ENCODE measurements at places on chromosomes 16 and 17.
A peak's percentile ranks its signal among the peaks of the same experiment; 100 is the strongest.

DNA sequence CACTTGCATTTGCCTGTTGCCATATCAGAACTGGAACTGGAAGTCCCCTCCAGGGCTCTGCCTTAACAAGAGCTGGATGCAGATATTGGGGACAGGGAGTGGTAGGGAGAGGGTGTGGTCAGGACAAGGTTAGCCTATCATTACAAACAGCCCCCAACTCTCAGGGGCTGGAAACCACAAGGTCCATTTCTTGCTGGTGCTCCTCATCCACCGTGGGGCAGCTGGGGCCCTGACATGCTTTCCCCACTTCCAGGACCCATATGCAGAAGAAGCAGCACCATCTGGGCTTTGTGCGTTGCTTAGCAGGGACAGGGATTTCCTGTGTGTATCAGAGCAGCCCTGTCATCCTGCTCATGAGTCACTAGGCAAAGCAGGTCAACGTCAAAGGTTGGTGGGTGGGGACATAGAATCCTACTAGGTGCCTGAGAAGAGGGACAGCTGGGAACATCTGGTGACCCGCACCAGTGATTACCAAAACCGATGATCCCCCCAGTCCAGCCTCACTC, 26.9 kb downstream of the RGS9 start:
- peak; percentile 63 for DNase-seq

GRCh38 chr16:2585651-2586081, 47.8 kb downstream of the PDPK1 start:
- DNase-seq = no peak

DNA sequence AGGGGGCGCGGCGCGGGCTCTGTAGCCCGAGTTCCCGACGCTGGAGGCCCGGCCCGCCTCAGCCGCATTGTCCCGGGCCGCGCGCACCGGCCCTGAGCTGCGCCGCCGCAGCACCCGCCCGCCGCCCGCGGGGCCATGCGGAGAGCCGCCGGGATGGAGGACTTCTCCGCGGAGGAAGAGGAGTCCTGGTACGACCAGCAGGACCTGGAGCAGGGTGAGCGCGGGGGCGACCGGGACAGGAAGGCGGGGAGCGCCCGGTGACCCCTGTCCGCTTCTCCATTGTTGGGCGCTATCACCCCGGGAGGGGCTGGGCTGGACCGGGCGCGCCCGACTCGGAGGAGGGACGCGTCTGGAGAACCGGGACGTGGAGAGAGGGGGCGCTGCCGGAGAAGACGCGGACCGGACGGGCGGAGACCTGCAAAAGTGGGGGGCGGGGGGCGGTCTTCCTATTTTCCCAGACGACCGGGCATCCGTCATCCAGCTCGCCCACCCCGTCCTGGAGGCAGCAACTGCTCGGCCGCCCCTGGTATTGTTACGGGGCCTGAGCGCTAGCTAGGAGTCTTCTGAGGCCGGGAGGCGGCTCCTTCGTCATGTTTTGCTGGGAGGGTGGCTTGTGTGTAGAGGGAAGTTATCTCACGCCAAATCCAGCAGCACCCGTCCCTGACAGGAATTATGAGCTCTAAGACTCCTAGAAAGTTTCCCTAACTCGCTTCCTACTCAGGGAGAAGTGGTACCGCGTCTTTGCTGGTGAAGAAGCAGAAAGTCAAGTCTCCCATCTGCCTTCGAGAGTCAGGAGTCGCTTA, 678 bp downstream of the CDR2L start:
- peak; percentile 16 for DNase-seq

DNA sequence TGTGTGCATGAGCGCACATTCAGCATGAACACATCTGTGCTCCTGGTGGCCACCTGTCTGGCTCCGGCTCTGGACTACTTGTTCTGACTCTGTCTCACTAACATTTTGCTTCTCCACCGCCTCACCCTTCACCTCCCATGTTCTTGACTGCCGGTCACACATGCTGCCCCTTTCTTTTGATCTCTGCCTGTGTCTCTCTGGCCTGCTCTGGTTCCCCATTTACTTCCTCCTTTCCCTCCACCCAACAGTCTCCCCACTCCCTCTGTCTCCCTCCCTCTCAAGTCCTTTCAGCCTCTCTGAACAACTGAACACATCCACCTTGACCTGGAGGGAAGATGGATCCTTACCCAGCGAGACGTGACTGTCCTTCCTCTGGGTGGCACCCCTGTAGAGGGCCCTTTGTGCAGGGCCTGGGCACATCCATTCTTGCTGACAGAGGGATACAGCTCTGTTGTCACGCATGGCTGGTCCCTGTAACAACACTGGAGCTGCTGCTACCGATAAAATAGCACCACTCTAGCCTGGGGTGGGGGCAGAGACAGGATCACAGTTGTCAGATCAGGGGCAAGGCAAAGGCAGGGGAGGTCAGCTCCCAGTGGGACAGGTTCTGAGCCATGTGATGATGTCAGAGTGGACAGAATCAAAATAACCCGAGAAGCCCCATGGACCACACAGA, 11.0 kb downstream of the ZSCAN32 start:
- no peak for DNase-seq

DNA sequence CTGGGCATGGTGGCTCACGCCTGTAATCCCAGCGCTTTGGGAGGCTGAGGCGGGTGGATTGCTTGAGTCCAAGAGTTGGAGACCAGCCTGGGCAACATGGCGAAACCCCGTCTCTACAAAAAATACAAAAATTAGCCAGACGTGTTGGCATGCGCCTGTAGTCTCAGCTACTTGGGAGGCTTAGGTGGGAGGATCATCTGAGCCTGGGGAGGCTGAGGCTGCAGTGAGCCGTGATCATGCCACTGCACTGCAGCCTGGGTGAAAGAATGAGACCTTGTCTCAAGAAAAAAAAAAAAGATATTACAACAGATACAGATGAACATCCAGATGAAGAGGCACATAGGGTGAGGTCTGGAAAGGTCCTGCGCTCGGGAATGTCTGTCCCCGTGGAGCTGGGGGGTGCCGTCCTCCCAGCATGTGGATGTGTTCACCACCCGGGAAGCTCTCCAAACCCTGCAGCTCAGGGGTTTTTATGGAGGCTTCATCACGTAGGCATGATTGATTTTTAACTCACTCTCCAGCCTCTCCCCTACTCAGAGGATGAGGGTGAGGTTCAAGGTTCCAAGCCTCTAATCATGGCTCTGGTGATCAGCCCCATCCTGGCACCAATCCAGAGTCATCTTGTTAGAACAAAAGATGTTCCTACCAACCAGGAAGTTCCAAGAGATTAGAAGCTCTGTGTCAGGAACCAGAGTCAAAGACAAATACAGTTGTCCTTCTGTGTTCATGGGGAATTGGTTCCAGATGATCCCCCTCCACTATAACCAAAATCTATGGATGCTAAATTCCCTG, 85.0 kb upstream of the DNAJA2 start:
- no peak for DNase-seq

DNA sequence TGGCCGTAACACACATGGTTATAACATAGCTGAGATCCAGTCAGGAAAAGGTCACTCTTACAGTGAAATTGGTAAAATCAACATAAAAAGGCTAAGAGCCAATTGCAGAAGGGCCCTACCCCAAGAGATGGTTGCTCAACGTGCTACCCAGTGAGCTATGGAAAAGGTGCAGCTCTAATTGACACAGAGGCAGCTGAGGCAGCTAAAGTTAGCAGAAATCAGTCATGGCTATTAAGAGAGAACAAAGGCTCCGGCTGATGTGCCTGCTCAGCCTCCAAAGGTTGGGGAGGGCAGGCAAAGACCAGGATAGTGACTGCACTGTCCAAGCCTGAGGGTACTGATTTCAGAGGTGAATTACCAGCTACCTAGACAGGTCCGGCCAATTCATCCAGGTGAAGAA, 76.5 kb upstream of the ATP2A3 start:
- DNase-seq = no peak

DNA sequence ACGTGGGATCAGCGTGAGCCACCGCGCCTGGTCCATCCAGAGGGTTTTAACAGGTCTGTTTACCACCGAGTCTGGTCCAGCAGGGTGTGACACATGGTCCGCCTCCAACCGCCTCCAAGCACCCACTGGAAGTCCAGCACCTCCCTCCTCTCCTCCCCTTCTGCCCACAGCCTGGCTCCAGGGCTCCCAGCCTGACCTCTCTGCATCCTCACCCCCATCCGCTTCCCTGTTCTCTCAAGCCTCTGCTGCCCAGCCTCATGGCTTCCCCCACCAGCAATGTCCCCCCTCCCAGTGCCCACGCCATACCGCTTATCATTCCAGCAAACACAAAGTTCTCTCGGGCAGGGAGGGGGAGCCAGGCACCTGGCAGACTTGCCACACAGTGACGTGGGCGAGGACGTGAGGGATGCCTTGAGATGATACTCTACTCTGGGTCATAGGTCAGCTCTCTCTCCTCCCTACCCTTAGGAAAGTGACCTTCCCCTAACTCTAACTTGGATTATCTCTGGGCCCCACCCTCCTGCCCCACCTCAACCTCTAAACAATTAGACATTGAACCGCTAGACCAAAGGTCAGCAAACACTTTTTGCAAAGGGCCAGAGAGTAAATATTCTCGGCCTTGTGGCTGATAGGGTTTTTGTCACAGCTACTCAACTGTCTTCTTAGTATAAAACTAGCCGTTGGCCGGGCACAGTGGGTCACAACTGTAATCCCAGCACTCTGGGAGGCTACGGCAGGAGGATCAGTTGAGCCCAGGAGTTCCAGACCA, 23.1 kb downstream of the CDC42EP4 start:
- DNase-seq = no peak

GRCh38 chr16:8305201-8305600, 285.1 kb downstream of the TMEM114 start:
- DNase-seq = no peak

DNA sequence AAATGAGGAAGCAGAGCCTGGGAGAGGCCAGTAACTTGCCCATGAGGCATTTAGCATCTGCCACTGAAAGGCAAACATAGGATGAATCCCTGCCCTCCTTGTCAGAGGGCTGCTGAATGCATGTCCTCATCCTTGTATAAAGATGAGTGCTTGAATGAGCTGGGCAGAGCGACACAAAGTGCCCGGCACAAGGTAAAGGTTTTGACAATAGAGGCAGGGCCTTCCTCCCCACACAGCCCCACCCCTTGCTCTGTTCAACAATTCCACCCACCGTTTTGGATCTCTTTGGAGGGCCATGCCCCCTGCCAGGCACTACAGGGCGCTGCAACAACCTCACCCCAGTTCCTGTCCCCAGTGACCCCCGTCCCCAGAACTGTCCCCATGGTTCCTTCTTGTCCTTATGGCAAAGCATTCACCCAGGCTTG, 1.4 kb upstream of the KRT19 start:
- DNase-seq = no peak

GRCh38 chr17:67121316-67121891, 77.0 kb downstream of the CACNG1 start:
- DNase-seq = no peak

DNA sequence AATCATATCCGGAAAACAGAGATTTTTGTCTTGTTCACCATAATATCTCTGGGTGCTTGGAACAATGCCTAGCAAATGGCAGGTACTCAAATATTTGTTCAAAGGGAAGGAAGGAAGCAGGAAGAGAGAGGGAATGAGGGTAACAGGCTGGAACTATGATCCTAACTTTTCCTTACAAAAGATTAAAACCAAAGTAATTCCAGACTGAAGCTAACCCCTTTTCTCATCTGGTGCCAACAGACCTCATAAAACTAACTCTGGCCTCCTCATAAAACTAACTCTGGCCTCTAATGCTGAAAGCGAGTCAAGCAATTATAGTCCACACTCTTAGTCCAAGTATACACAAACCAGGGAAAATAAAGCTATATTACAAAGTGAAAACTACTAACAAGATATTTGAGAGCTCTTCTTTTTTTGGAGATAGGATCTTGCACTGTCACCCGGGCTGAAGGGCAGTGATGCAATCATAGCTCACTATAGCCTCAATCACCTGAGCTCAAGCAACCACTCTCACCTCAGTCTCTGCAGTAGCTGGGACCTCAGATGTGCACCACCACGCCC, 84.6 kb downstream of the KANSL1 start:
- DNase-seq = no peak

DNA sequence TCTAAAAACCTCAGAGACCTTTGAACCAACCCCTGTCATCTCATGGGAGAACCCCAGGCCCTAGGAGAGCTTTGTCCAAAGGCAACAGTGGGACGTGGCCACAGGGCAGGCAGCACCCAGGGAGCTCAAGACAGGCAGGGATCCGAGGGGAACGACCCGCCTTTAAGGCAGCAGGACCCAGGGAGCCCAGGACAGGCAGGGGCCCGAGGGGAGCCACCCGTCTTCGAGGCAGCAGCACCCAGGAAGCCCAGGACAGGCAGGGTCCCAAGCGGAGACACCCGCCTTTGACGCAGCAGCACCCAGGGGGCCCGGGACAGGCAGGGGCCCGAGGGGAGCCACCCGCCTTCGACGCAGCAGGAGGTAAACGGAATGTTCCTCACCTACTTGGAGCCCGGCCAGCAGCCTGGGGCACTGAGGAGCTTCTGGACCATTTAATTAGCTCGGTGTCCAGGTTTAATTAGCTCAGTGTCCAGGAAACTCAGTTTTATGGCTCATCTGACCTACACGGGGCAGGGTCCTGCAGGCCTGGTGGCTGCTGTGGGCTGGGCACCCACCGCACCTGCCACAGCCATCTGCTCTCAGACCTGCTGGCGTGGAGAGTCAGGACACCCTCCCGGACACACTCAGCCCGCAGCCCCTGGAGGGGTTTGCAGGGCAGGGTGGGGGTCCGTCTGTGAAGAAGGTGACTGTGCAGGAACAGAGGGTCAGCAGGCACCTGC, 24.4 kb downstream of the PIEZO1 start:
- no peak for DNase-seq

- no peak for DNase-seq
These were observed 46.2 kb downstream of the MEOX1 start for GRCh38 chr17:43615330-43616028.

GRCh38 chr17:8125947-8126490, 2.1 kb upstream of the HES7 start:
- DNase-seq = peak; percentile 19

- no peak for DNase-seq
These were observed 10.8 kb downstream of the TP53 start for GRCh38 chr17:7676533-7676932.

- no peak for DNase-seq
These were observed 12.8 kb downstream of the CDK3 start for GRCh38 chr17:76013377-76013932.

- DNase-seq = no peak
These were observed 503.4 kb downstream of the MAF start for GRCh38 chr16:79097166-79097565.

- no peak for DNase-seq
These were observed 62.2 kb downstream of the MPRIP start for GRCh38 chr17:17104494-17104893.

DNA sequence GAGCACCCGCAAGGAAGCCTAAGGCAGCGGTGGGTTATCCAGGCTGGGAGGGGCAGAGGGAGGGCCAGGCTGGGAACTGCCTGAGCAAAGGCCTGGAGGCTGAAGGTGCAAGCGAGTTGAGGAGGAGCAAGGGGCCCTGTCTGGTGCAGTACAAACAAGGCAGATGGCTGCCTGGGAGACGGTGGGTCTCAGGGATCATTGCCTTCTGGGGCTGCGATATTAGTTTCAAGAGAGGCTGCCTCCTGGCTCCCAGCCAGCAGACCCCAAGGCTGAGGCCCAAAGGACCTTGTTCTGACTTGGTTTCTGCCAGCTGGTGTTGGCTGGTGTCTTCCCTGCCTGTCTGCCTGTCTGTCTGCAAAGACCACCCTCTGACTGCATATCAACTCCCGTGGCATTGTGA, 154.0 kb downstream of the IRF8 start:
- no peak for DNase-seq
